B cell (primary cell): ENCODE measurements at places on chromosomes 5 and 9. TPM values are rescaled to one million over a fixed set of nuclear protein-coding genes. Genes with fewer than 3 reads are reported as not detected.

- DNase-seq = no peak
Observed at GRCh38 chr5:148884339-148885020, 58.1 kb downstream of the ADRB2 start.

DNA sequence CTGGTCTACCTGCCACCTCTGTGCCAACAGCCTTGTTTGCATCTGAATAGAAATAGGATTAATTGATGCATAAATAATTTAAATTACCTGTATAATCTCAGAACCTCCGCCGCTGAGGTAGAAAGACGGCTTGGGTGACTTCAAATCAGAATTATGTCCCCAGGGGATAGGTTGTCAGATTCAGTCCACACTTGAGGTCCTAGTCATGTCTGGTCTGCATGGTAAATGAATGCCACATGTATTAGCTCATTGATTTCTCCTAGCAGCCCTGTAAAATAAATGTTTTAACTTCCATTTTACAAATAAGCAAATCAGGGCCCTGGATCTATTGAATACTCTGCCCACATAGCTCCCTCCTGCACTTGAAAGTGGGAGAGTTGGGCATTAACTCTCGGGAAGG lies 368.0 kb upstream of the WWC1 start:
- no peak for DNase-seq

DNA sequence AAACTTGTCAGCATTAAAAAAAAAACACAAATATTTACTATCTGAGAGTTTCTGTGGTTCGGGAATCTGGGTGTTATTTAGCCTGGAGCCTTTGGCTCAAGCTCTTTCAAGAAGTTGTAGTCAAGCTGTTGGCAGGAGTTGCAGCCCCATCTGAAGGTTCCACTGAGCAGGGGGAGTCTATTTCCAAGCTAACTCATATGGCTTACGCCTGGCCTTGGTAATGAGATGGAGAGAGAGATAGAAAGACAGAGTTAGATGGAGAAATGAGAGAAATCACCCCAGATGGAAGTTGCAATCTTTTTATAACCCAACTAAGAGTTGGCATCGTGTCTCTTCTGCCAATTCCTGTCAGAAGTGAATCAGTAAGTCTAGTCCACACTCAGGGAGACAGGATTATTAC lies 1075.2 kb upstream of the SEMA6A start:
- no peak for DNase-seq

DNA sequence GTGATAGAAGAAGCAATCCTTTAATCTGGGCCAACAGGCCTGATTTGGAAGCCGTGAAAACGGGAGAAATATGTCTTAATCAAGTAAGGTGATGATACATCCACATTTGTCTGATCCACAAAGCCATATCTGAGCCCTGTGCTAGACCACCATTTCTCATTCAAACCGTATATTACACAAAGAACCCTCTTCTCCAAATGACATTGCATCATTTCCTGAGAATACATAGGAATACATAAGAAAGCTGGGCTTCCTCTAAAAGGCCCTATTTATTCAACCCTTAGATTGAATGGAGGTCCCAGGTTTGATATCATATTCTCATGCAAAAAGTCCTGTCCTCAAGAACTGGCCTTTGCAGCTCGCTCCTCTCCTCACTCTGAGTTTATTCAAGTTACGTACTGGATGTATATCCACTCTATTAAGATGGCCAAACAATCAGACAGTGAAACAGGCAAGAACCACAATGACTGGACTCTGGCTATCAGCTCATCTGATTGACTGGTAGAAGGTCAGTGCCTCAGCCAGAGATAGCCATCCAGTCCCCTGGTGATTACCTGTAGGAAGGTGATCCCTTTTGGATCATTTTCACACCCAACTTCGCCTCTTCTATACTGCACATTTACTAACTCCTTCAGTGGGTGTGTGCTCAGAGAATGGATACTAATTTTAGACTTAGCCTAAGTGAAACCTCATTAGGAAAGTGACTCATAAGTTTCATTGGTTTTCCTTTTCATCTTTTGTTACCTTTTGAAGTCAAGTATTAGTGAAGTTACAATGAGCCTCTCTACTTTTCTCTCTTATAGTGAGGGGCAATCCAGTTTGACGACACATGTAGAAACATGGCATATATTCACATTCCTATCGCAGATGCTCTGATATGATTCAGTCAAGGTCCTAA lies 167.6 kb upstream of the WWC1 start:
- no peak for DNase-seq

- DNase-seq = no peak
Observed at GRCh38 chr9:108994695-108995094, 18.6 kb downstream of the CTNNAL1 start.

CDX1 gene
- not detected in 2 replicates for polyA plus RNA-seq

ADAM19 gene
- polyA plus RNA-seq = 110 and 152 TPM in 2 replicates

OR1J1 gene
- not detected in 2 replicates for polyA plus RNA-seq

DMRTA1 gene
- not detected in 2 replicates for polyA plus RNA-seq

C9orf153 gene
- polyA plus RNA-seq = not detected in 2 replicates
